Breast epithelium (tissue), 4 donors: ENCODE measurements at places on chromosomes 12 and 14.

DNA sequence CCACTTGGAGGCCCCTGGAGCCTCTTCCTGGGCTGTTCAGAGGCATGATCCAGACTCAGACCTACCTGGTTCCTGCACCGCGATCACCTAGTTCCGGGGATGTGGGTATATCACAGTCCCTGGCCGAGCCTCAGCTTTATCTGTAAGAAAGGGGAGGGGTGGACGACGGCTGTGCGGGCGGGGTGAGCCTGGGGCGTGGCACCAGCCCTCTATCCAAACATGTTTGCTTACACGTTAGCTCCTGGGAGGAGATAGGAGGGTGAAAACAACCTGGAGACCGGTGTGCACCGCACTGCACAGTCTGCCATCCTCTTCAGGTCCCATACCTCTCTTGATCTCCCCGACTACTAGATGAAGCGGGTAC, 1.2 kb downstream of the ANKRD9 start:
- no peak for DNase-seq

DNA sequence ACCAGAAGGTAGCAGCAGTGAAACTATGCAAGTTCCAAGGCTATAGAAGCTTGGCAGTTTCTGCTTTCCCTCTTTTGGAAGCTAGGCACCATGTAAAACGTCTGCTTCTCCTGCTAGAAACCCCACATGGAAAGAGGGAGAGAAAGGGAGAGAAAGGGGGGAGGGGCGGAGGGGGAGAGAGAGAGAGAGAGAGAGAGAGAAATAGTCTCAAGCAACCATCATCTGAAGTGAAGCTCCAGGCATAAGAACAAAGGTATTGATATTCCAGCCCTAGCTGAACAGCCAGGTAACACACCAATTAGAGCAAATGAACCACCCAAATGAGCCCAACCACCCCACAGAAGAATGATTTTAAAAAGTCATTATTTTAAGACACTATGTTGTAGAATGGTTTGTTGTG, 8.5 kb downstream of the SLC6A15 start:
- DNase-seq, result no peak

- DNase-seq, result no peak
Measured at GRCh38 chr12:24649209-24649608, 299.7 kb downstream of the BCAT1 start.

- no peak for DNase-seq
Measured at GRCh38 chr12:30098677-30099076, 314.9 kb upstream of the TMTC1 start.

- DNase-seq, result no peak
Measured at GRCh38 chr12:132153501-132154340, 9.5 kb downstream of the NOC4L start.
